M059J (cell line): ENCODE measurements at places on chromosomes 2 and 18. TPM values are rescaled to one million over a fixed set of nuclear protein-coding genes. Genes with fewer than 3 reads are reported as not detected.

GRCh38 chr2:145411493-145411892, 891.6 kb upstream of the ZEB2 start:
- no peak for DNase-seq

GRCh38 chr2:233273120-233273519, 21.6 kb downstream of the ATG16L1 start:
- DNase-seq = no peak

DNA sequence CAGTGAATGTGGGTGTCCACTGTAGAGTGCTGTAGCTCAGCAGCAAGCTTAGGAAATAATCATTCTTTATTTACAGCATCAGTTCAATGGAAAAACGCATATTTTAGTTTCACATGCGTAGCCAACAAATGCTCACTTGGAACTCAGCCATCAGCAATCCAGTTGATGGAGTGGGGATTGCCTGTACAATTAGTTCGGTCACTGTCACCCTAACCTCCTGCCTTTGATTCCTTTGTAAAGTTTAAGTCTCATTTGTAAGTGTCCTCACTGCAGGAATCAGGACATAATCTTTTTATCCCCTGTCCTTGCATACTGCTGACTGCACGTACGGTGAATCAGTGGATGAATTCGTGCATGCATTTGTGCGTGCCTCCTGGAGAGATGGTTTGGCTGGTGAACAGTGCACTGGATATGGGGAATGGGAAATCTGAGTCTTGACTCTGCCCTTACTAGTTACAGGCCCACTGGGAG, 55.9 kb downstream of the RAB31 start:
- no peak for DNase-seq

DNA sequence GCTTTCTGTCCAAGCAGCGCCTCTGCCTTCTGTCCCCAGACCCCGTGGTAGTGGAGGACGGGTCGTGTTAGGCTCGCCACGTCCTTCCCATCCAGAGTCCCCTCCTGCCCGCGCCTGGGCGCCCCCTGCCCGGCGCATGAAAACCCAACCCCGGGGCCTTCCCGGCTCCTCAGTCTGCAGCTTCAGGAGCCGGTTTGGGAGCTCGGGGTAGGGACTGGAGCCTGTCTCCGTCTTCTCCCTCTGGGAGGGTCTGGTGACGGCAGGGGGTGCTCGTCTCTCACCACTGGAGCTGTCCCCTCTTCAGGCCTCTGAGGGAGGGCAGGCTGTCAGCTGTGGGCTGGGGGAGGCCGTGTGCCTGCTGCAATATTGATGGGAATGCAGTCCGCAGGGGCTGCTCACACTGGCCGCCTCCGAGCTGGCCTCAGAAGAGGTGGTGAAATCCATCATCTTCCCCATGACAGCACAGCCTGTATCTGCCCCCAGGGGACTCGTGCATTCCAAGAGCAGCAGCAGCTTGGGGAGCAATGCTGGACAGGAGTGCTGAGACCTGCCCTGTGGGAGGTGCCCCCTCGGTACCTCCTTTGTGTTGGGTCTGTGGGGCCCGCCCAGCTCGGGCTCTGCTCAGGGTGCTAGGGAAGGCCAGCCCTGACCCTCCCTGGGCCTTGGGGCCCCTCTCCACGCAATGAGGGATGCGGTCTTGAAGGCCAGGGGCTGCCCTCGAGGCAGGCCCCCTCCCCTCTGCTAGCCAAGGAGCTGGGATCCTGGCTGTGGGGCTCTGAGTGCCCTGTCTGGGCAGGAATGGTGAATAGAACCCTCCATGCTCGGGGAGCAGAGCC, 17.8 kb upstream of the KLHL30 start:
- peak; percentile 37 for DNase-seq

- no peak for DNase-seq
Observed at GRCh38 chr2:138960191-138960590, 180.0 kb upstream of the NXPH2 start.

DNA sequence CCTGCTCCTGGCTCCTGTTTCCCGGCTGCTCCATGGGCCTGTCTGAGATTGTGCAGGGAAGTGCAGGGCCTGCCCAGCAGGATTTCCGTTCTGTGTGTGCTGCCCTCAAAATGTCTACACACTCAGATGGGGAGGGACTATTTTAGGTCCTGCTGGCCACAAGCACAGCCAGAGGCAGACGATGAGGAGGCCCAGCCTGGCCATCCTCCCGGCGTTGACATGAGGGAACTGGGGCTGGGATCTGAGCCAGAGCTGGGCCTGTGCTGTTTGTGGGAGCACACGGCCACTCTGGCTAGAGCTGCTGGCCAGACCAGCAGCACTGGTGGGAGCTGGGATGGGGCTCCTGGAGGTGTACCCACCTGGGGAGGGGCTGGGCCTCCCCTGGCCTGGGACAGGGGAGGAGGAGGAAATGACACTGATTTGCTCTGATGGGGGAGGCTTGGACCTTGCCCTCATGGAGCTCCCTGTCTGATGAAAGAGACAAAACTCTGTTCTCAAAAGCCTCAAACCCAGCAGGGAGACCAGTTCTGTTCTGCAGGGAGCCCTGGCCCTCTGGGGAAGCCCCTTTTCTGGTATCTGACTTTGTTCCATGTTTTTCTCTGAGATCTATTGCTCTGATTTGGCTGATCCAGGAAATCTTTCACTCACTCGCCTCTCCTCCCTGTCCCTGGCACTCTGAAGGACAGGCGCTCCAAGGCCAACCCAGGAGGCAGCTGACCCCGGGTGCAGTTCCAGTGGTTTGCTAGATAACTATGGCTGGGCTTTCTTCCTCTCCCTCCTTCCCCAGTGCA, 161.8 kb downstream of the DYSF start:
- peak; percentile 48 for DNase-seq

DNA sequence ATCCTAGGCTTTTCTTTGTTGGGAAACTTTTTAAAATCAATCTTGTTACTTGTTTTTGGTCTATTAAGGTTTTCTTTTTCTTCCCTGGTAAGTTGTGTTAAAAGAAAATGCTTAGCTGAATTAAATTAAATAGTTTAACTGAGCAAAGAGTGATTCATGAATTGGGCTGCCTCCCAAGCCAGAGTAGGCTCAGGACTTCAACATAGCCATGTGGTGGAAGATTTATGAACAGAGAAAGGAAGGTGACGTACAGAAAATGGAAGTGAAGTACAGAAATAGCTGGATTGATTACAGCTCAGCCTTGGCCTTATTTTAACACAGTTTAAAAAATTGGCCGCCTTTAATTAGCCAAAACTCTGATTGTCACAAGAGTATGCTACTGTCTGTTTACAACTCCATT, 27.9 kb upstream of the GALNT5 start:
- peak; percentile 86 for DNase-seq

DNA sequence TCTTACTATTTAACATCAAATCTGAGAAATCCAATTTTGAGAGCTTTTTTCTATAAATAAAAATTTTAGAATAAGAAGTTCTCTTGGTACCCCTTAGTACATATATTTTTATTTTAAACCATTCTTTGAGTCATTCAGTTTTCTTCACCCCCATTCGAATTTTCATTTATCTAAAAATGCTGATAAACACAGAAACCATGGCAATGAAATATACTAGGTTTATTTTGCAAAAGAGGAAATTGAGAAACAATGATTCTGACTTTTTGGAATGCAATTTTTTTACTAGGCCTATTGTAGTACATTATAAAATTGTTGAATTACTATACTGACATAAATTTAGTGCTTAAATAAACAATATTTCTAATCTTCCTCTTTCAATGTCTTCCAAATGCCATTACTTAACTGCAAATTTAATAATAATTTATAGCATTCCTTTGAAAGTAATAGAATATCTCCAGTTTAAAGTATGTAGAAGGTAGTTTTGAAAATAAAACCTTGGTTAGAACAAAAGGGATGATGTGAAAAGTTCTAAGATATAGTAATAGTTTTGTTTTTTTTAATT, 46.3 kb downstream of the TANK start:
- DNase-seq = no peak

- DNase-seq = no peak
Observed at GRCh38 chr18:13369353-13369752, 150.8 kb downstream of the LDLRAD4 start.

- no peak for DNase-seq
Observed at GRCh38 chr2:157760949-157761348, 115.2 kb downstream of the ACVR1 start.

DNA sequence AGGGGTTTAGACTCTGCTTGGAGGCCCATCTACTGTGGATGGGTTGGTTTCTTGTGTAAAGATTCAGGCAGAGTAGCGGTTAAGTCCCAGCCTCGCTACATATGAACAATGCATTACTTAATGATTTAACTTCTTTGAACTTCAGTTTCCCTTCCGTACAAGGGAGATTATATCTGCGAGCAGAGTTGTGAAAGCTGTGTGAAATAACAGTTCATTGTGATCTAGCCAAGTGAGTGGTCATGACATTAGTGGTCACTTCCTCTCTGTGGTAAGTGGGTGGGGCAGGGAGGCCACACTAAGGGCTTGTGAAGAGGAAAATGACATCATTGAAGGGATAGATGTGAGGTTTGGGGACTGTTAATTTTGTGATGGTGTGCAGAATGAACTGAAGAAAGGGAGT, 14.1 kb upstream of the MEX3C start:
- DNase-seq = peak; percentile 87

- DNase-seq = no peak
Observed at GRCh38 chr18:39481281-39481680, 1915.7 kb upstream of the CELF4 start.

CCDC102B gene
- total RNA-seq = 2.7 and 5.2 TPM in 2 replicates

SNORC gene
- 0.52 and 0.71 TPM in 2 replicates for total RNA-seq

OTOF gene
- 0.05 TPM in 1 of 2 replicates, not detected in the other for total RNA-seq

IL1F10 gene
- total RNA-seq = not detected in 2 replicates

TMEM178A gene
- total RNA-seq = 0.79 and 3.9 TPM in 2 replicates

TEX44 gene
- total RNA-seq = not detected in 2 replicates
